HTR-8/SVneo (cell line): ENCODE measurements at places on chromosomes 2 and 18.

- no peak for DNase-seq
Observed at GRCh38 chr2:134457765-134458472, 204.0 kb downstream of the MGAT5 start.

DNA sequence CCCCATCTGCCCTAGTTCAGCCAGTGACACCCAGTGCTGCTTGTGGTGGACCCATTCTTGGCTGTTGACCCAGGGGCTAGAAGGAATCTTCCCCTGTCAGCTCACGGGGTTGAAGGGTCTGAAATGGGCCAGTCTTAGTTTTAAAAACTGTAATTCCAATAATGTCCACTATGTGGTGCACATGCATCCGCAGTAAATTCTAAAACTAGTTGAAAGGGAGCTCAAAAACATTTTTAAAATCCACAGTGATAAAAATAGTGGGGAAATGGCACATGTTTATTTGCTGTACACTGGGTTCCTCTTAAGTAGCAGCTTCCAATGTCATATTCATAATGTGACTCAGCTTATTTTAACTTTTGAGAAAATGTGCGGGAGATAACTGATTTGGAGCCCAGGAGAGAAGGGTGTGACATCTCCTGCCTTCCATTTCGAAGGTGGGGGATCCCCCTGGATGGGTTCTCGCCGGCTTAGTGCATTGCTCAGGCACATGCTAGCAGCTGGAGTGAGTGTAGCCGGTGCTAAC is 32.8 kb downstream of the GRHL1 start:
- peak; percentile 64 for DNase-seq

DNA sequence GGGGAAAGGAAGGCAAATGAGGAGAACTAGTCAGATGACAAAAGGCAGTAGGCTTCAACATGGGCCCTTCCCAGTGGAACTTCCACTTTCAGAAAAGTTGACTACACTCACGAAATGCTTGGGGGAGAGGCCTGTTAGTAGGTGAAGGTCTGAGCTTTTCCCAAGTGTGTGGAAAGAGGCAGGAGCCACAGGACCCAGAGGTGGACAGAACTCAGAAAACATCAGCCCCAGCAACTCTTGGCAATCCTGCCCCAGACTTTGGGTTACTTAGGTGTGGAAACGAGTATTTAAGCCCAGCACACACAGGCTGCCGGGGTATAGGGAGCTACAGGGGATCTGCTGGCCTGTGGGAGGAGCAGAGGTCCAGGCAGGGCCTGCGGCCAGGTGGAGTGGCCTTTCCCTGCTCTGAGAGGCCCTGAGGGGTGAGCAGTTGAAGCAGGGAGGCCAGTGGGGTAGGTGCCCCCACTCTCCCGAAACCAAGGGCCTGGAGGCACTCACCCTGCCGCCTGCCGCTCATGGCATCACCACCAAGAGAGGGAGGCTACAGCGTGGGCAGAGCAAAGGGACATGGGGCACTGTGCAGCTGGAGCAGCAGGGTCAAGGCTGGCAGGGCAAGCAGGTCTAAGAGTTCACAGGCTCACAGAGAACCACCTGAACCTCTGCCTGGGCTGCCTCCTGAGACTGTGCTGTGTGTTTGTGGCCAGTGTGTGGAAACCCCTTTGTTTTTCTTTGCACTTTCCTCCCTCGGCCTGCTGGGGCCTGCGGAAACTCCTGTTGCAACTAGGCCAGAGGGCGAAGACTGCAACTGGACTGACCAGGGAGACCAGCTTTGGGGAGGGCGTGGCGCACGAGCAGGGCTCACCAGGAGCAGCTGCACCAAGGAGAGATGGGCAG is 130.7 kb upstream of the SERTAD2 start:
- DNase-seq, result no peak

DNA sequence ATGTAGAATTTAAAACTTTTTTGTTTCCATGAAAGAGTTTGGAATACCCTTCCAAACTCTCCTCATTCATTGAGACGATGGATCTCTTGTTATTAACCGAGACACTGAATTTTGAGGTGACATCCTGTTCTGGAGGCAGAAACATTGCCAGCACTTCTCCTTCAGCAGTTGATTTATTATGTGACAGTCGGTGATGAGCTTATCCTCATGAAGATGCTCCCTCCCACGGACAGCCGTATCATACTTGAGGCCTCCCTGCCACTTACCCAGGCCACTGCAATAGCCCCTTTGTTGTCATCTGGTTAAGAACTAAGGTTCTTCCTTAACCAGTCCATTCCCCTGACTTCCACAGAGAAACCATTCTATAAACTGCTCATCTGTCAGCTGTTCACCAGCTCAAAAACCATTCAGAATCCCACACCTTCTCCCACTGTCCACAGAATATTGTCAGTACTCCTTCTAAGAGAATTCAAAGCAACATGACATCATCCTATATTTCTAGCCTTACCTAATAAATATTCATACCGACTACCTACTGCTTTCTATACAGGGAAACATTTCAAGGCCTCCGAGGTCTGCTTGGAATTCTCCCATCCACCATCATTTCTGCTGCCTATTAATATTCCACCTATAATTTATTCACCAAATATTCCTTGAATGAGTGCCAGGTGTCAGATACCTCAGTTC is 139.0 kb upstream of the TRIB2 start:
- DNase-seq, result no peak

DNA sequence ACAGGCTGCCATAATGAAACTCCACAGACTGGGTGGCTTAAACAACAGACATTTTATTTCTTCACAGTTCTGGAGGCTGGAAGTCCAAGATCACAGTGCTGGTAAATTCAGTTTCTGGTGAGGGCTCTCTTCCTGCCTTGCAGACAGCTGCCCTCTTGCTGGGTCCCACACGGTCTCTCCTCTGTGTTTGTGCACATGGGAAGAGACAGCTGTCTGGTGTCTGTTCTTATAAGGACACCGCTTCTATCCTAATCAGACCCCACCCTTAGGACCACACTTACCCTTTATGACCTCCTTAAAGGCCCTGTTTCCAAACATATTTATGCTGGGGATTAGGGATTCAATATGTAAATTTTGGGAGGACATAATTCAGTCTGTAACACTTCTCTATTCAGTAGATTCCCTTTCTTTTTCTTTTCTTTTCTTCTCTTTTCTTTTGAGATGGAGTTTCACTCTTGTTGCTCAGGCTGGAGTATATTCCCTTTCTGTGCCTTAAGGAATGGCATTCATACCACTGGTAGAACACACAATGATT is 18.9 kb downstream of the CTIF start:
- DNase-seq, result no peak

- no peak for DNase-seq
Observed at GRCh38 chr2:40199771-40200170, 252.1 kb downstream of the SLC8A1 start.

GRCh38 chr18:49678440-49678839 is 116.6 kb downstream of the LIPG start:
- no peak for DNase-seq

DNA sequence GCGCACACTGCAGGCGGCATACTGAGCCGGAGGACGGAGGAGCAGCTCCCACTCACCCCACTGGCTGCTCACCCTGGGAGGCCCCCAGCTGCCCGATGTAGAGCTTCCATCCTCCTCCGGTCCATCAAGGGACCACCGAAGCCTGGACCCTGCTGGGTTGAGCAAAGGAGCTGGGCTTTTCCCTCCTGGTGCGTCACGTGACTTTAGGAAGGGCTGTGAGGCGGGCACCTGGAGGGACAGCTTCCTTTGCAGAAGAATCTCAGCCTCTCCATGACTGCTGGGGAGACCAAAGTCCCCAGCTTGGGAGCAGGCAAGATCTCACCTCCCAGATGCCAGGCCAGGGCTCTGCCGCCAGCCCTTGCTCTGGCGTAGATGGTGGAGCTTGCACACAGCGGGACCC is 102.7 kb downstream of the TWIST2 start:
- no peak for DNase-seq

DNA sequence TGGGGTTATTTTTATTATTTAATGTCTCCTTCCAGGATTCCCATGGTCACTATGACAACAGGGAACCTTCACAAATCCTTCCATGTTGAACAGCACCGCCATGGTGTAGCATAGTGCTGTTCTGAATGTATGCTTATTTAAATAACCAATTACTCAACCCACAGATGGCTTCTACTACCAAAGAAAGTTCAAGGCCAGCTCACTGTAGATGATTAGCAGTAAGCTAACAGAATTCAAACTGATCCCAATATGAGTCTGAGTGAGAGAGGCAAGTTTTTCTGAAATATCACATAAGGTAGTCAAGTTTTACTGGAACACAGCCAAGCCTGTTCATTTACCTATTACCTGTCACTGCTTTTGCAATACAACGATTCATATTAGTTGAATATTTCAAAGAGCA is 51.2 kb downstream of the CLASP1 start:
- no peak for DNase-seq

GRCh38 chr2:228533156-228533555 is 351.7 kb upstream of the SPHKAP start:
- DNase-seq, result no peak

DNA sequence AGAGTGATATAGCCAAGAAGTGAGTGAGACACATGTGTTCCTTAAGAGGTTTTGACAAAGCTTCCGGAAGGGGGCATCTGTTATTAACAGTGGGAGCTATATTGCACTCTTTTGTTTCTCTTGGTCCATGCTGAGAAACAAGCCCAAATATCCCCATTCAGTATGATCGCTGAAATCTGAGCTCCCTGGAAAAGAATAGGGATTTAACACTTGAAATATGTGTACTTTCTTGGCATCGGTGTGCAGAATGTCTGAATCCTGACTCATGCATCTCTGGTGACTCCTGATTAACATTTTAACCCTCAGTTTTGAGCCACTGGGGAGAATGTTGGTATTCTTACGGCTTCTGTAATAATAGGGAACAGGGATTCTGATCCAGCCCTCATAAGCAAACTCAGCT is 448.1 kb downstream of the TSN start:
- no peak for DNase-seq

GRCh38 chr18:79136742-79137141 is 67.5 kb downstream of the ATP9B start:
- DNase-seq, result no peak

- DNase-seq, result no peak
Observed at GRCh38 chr18:4808891-4809290, 353.8 kb upstream of the DLGAP1 start.

GRCh38 chr2:108942231-108942825 is 46.7 kb downstream of the EDAR start:
- DNase-seq, result no peak

DNA sequence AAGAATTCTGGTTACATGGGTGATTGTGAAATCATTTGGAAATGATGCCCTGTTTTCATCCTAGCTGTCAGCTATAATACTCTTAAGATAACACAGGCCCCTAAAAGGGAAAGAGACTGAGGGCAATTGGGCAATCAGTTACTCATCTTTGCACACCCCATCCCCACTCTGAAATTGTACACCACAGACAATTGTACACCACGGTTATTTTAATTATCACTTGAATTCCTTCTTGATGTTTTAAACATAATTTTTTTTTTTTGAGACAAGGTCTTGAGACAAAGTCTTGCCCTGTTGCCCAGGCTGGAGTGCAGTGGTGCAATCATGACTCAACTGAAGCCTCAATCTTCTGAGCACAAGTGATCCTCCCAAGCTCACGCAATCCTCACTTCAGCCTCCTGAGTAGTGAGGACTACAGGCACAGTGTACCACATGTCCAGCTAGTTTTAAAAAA is 862.4 kb upstream of the ACVR2A start:
- peak; percentile 56 for DNase-seq

DNA sequence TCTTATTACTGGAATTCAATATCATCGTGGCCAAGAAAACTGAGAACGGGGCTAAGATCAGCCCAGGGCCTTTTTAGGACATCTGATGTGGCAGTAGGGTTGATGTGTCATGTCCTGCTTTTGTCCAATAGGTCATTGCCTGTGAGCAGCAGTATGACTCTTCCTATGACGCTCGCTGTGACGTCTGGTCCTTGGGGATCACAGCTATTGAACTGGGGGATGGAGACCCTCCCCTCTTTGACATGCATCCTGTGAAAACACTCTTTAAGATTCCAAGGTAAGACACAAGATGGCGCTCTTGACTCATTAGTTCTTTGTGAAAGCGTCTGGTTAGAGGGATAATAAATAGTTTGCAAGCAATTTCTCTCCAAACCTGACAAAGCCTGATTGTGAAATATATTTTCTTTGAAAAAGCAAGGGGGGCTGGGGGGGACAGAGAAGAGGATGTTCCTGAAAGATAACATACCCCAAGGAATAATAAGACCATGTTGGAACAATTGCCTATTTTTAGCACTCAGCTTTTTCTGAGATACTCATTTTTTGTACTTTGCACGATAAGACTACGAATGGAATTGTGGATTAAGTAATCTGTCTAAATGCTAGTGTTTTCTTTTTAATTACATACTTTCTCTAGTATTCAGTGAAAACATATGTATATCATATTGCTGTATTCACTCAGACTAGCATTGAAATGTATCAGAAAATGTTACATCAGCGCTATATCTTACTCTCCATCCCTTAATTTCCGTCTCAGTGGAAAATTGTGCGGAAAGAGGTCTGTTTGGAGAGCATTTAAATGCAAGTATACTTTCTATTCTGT is 58.1 kb downstream of the MYO3B start:
- peak; percentile 32 for DNase-seq

DNA sequence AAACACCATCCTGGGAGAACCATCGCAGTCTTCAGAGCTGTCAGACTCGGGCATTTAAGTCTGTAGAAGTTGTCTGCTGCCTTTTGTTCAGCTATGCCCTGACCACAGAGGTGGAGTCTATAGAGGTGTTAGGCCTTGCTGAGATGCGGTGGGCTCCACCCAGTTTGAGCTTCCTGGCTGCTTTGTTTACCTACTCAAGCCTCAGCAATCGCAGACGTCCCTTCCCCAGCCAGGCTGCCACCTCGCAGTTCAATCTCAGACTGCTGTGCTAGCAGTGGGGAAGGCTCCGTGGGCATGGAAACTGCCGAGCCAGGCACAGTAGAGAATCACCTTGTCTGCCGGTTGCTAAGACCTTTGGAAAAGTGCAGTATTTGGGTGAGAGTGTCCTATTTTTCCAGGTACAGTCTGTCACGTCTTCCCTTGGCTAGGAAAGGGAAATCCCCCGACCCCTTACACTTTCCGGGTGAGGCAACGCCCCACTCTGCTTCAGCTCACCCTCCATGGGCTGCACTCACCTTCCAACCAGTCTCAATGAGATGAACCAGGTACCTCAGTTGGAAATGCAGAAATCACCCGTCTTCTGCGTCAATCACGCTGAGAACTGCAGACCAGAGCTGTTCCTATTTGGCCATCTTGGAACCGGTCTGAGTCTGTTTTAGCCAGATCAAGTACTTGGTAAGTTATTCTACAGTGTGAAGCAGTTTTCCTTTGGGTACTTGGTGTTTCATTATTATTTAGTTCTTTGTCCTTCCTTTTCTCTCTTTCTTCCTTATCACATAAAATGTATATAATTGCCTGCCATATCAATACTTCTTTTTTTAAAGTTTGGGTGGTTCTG is 71.5 kb downstream of the CDC42EP3 start:
- no peak for DNase-seq
